Stimulated activated CD4-positive, alpha-beta T cell treated with anti-CD3 and anti-CD28 coated beads, TNF-alpha, amount 100 ng/mL, for 24 hours (primary cell): ENCODE measurements at places on chromosomes 4 and X.

DNA sequence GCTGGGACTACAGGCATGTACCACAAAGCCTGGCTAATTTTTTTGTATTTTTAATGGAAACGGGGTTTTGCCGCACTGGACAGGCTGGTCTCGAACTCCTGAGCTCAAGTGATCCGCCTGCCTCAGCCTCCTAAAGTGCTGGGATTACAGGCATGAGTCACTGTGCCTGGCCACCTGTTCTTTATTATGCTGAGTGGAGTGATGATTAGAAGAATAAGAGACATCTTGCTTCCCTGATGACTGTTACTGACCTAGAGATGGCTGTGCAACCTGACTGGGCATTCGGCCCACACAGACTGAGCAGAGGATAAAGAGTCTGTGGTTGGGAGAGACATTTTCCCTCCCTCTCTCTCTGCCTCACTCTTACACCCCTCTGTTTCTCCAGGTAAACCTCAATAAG lies 56.7 kb downstream of the SPINK2 start:
- no peak for DNase-seq

- no peak for DNase-seq
Observed at GRCh38 chr4:25743971-25744370, 88.3 kb downstream of the SLC34A2 start.

DNA sequence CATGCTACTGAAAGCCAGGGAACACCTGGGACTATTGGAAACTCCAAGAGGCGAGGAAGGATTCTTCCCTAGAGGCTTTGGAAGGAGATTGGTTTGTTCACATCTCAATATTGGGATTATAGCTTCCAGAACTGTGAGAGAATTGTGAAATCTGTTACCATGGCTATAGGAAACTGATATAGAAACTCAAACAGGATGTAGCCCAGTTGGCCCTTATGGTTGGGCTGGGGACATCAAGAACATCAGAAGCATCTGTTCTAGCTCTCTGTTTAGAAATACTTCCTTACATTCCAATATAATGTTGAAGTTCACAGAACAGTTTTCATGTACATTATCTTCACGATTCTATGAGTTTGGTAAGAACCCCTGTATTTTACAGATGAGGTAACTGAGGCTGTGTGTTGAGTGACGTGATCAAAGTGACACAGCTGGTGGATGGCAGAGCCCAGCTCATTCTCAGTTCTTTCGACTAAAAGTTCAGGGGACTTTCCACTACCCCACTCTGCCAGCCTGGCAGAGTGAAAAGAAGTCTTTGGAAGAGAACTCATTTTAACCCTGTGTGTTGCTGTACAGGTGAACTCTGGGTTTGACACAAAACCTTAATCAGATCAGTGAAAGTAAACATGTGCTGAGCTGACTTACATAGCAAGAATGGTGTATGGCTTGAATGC lies 183.0 kb downstream of the GBA3 start:
- no peak for DNase-seq

DNA sequence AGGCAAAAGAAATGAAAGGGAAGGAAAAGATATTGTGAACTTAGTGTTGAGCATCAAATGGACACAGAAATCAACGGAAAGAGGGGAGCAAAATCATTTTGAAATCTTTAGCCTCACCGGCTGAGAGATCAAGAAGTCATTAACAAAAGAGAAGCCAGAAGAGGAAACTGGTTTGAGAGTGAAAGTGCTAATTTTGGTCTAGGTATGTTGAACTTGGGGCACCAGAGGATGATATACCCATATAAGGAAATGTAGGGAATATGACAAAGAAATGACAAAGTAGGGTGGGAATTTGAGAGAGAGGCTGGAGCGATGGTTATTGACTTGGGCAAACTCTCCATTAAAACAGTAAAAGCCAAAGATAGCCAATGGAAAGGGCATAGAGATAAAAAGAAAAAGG lies 183.4 kb upstream of the ATOH1 start:
- no peak for DNase-seq

DNA sequence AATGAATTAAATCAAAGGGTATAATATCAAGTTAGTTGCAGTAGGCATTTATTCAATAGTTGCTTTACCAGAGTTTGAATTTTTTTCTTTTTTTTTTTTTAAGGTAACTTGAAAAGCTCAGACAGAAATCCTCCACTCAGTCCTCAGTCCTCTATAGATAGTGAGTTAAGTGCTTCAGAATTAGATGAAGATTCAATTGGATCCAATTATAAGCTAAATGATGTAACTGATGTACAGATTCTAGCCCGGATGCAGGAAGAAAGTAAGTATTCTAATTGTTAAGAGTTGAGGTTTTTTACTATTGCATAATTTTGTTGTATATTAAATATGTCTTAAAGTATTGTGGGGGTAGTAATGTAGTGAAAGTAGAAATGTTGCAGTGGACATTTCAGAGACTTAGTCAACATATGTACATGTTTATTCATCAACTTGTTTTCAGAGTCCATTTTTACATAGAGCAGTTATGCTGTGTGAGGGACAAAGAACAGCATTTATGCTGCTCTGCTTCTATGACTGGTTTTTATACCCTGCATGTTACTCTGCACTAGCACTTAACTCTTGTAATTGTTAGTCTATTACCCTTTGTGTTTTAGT lies 38.4 kb downstream of the SLAIN2 start:
- no peak for DNase-seq

DNA sequence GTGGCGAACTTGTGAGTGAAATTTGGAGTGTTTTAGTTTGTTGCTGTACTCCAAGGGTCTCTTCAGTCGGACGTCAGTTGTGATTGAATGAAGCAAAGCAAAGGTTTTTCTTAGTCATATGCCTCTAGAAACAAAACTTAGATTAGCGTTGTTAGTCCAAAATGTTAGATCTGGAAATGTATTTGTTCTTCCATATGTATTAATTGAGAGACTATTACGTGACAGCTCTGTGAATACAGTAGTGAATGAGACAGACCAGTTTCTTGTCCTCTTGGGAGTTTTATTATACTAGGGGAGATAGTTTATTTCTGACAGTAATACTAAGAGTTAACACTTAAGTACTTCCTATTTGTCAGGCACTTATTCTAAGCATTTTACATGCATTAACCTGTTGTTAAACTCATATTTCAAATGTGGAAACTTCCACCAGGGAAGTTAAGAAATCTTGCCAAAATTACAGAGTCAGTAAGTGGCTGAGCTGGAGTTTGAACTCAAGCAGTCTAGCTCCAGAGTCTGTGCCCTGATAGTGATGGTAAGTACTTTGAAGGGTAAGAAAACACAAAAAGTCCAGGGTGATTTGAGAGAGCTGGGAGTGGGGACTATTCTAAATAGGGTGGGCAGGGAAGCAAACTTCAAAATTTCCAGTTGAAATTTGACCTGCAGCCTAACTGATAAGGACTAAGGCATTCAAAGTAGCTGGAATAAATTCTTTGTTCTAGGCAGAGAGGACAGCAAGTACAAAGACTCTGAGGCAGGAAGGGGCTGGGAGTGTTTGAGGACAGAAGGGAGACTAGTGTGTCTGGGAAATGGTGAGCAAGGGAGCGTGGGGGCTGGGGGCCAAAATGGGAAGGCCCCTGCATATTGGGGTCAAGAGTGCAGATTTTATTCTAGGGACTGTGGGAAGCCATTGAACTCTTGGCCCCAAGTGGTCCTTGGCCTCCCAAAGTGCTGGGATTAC lies 17.0 kb downstream of the ADD1 start:
- DNase-seq = no peak

- no peak for DNase-seq
Observed at GRCh38 chr4:8497762-8498161, 57.2 kb downstream of the TRMT44 start.

GRCh38 chrX:30893206-30893605 lies 4.2 kb upstream of the TAB3 start:
- DNase-seq = no peak

DNA sequence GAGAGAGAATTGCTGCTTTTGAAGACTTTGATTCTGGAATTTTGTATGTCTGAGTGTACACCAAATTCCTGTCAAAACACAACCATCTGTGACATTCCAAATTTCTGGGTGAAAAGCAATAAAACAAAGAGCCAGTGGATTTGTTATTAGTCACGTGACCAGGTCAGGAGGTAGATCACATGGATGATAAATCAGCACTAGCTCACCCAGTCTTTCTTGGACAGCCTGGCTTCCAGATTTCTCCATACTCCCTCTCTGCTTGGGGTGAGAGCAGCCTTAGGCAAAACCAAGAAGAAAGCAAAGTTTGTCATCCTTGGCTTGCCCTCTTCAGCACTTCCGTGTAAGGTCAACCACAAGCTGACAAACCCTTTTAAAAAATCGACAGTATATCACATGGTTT lies 194.2 kb downstream of the CLCN4 start:
- no peak for DNase-seq

DNA sequence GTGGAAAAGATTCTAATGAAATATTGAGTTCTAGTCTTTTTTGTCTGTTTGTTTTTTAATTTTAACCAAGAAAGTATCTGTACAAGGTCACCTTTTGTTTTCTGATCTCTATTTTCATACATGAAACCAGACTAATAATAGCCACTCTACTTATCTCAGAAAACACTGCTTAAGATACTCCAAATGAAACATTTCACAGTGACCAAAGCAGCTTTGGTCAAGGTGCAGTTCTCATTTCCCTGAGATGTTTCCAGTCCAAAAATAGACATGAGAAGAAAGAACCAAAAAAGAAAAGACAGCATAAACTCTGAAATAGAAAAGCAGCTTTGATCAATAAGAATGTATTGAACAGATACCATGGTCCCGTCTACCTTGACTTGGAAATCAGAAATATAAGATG lies 782.8 kb downstream of the RAB28 start:
- no peak for DNase-seq

DNA sequence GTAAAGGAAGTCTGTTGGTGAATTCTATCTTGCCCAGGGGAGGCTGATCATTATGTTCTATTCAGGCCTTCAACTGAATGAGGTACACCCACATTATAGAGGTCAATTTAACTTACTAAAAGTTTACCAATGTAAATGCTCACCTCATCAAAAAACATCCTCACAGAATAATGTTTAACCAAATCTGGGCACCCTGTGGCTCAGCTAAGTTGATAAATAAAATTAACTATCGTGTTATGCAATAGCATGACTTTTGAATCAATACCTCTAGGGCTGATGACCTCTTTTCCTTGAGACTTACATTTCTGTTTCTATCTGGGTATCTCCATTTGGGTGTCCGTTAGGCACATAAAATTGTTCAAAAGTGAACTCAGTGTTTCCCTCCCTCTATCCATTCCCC lies 203.1 kb downstream of the TEX13C start:
- DNase-seq = no peak
